Lower leg skin (tissue), 4 donors: ENCODE measurements at places on chromosomes 2 and 18. TPM values are rescaled to one million over a fixed set of nuclear protein-coding genes. Genes with fewer than 3 reads are reported as not detected.

The SLC23A3 gene
- 0.65 TPM for total RNA-seq

The SLC66A2 gene
- total RNA-seq = 112 TPM

The SOX11 gene
- total RNA-seq = not detected

The BCL11A gene
- 62.8 TPM for total RNA-seq

The OTOF gene
- total RNA-seq = not detected
